ENCODE measurements at places on chromosomes 2 and 18.

- no peak for DNase-seq
These were observed 83.6 kb downstream of the FHOD3 start for GRCh38 chr18:36381075-36381474.

DNA sequence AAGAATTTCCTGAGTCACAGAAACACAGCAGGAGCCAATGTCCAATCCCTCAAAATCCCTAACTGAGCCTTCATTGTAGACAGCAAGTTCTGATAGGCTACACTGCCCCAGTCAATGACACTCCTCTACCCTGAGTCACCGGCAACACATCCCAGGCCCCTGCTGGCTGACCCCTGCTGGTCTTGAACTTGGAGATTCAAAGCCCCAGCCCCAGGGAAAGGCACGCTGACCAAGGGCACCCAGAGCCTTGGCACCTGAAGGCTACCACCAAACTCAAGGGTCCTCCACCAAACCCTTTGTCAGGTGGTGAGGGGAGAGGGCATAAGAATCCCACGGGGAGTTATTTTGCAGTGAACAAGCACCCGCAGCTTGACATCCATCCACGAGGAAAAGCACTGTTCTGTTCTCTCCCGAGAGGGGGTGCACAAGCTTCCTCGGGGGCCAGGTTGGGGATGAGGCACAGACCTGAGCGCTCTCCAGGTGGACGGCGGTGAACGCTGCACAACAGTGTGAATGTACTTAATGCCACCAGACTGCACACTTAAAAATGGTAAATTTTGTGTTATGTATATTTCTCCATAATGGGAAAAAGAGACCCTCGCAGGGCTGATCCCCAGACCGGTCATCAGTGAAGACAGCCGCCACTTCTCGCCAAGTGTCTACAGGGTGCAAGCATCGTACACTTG is 46.9 kb downstream of the TFCP2L1 start:
- DNase-seq: no peak

- DNase-seq: no peak
These were observed at the start of gene ANKRD53 for GRCh38 chr2:70978341-70979179. TSS of gene ANKRD53 (plus strand) at chr2:70978630. CDS start at chr2:70978646, 16 bp downstream.

- peak; percentile 50 for DNase-seq
These were observed at the start of gene DRC1 for GRCh38 chr2:26401739-26402541. TSS of gene DRC1 (plus strand) at chr2:26401920. CDS start at chr2:26401990, 70 bp downstream.

GRCh38 chr18:79690071-79690470 is 10.5 kb downstream of the CTDP1 start:
- no peak for DNase-seq

DNA sequence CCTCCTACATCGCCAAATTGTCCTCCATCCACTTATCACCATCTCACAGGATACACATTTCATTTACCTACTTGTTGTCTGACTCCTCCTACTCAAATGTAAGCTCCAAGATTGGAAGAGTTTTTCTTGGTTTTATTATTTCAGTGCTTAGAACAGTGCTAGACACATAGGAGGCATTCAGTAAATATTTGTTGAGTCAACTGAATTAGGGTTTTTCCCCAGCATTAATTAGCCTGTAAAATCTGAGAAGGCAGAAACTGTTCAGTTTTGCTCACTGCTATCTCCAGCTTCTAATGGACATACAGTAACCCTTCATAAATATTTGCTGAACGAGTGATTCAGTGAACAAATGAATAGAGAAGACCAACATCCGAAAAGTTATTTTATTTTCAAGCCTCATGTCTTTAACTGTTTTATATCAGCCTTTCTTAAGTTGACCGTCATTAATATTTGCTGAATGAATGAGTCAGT is 800 bp downstream of the TTC21B start:
- DNase-seq: no peak

DNA sequence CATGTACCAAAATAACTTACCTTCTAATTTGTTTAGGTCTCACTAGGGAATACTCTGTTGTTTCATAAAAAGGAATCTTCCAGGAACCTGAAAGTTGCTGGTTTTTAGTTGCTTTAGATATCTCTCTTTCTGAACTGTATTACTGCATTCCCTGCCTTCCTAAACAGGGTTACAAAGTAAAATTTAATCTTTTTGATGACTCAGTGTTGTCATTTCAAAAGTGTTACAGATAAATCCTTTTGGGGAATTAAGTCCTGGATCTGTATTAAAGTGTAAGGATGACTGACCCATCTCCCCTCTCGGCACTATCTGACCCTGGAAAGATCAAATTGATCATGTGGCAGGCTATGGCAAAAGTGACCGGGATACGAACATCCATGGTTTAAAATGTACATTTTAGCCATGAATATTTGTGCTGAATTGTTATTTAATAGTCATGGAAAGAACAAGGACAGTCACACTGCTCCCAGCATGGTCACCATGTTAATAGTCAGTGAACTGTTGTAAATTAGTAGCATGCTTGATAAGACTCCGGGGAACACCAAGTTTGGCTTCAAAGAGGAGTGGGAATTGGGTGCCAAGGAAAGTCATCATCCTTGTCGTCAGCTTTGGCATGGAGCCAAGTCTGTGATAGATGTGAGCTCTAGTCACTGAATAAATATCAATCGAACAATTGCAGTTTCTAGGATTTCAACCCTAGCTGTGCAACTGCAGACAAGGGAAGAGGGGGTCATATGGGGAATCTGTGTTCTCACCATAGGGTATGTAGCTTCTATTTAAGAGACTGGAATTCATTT is 4.2 kb downstream of the PLEKHA3 start:
- no peak for DNase-seq

DNA sequence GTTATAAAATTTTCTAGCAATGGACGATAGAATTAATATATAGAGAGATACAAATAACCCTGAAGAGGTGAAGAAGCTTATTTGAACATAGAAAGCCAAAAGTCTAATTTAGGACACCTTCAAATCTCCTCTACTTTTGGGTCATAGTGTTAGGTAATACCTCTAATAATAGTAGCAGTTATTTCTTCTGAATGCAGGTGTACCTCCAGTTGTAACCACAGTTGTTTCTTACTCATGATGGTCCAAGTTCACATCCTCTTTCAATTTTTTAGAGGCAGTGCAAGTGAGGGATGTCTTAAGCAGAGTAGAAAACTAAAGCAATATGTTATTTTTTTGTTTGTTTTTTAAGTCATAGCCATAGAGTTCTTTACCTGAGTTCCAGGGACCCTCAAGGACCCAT is 429.5 kb downstream of the CCDC85A start:
- no peak for DNase-seq

GRCh38 chr2:217256251-217256650 is 396.4 kb upstream of the TNP1 start:
- no peak for DNase-seq

DNA sequence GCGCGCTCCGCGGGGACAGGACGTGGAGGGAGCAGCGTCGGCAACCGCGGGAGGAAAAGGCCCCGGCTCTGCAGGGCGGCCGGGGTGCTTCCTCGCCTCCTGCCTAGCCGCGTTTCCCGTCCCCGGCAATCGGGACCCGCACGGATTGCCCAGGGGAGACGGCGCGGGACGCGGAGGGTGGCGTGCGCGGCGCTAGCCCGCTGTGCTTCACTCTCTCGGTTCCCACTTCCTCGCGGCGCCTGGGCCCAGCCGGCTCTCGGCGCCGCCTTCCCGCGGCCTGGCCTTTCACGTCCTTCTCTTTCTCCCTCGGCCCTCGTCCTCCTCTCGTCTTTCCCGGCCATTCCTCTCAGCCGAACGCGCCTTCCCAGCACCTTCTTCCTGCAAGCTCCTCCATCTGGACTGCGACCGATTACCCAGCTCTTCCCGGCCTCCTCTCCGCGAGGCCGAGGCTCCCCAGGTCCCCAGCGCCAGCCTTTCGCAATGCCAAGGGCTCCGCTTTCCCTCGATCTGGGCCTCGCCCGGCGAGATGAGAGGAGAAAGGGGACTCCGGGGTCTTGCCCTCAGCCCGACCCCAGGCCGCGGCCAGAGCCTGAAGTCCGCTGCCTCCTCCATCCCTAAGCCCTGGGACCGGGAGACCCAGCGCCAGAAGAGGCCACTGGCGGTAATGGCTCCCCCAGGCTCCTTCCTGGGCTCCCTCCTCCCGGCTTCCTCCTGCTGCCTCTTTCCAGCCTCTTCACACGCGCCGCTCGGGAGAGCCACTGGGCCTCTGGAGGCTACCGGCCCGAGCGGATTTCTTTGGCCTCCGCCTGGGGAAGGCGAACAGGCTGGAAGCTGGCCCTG is 34.3 kb upstream of the ATP6V1B1 start:
- DNase-seq: no peak

- DNase-seq: no peak
These were observed 8.5 kb downstream of the RAB17 start for GRCh38 chr2:237581751-237582746.

DNA sequence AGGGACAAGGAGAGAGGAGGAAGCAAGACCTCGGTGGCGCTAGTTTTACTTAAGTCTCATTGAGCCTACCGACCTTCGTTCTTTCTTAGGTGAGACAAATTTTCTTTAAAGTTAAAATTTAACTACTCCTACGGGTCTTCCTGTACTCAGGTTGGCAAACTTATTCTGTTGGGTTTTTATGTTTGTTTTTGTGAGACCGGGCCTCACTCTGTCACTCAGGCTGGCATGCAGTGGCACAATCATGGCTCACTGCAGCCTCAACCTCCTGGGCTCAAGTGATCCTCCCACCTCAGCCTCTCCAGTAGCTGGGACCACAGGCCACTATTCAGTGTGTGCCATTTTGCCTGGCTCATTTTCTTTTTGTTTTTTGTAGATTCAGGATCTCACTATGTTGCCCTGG is 189.0 kb downstream of the TNS1 start:
- DNase-seq: no peak

GRCh38 chr18:54769526-54770464 is 58.5 kb upstream of the RAB27B start:
- no peak for DNase-seq

DNA sequence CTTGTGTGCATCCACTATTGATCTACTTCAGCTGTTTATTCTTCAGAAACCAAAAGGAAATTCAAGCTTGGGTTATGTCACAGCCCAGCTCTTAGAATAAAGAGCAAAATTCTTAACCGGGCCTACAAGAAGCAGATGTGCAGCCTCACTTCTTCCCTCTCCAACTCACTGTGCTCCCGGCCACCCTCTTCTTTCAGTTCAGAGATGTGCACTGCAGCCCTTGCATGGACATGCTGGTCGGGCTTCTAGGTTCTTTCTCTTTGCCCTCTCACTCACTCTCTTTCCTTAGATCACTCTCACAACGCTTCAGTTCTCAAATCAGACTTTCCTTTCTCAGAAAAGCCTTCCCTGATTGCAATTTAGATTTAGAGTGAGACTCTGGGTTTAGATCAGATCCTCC is 104.1 kb downstream of the CHN1 start:
- no peak for DNase-seq

GRCh38 chr2:136122661-136123060 is 4.7 kb upstream of the CXCR4 start:
- no peak for DNase-seq

DNA sequence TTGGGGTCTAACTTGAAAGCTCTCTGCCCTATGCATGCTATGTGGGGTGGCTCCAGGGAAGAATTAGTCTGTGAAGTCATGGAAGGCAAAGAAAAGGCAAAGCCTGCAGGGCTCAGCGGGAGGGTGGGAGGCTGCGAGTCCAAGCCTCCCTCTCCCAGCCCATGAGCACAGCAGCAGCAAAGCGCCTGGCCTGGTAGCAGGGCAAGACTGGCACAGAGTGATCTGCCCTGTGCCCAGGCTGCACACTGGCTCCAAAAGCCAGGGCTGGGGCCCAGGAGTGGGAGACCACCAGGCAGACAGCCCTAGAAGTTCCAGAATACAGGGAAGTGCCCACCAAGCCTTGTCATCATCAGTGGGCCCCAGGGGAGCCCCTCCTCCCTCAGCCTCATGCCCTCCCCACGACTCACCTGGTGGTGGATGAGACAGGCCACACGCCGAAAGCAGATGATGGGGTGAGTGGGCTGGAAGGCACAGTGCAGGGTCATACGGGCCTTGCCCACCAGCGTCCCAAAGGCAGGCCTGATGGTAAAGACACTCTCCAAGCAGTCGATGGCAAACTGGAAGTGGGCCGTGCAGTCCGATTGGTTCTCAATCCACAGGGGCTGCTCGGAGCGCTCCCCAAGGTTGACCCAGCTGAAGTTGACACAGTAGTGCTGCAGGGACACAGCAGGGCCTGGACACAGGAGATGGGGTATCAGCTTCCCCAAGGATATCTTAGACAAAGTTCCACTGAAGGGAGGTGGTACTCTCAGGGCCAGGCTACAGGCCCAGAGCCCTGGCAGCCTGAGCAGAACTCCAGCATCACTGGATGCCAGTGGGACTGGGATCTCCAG is 12.1 kb downstream of the CFAP65 start:
- DNase-seq: no peak

GRCh38 chr18:614193-614592 is 17.4 kb downstream of the CLUL1 start:
- no peak for DNase-seq

GRCh38 chr2:16477648-16478047 is 188.0 kb downstream of the CYRIA start:
- DNase-seq: no peak

- no peak for DNase-seq
These were observed 20.1 kb upstream of the SLC20A1 start for GRCh38 chr2:112625474-112626114.

- DNase-seq: no peak
These were observed 12.0 kb upstream of the IAH1 start for GRCh38 chr2:9462313-9462712.

GRCh38 chr18:57807336-57808117 is 4.4 kb upstream of the ATP8B1 start:
- DNase-seq: no peak

DNA sequence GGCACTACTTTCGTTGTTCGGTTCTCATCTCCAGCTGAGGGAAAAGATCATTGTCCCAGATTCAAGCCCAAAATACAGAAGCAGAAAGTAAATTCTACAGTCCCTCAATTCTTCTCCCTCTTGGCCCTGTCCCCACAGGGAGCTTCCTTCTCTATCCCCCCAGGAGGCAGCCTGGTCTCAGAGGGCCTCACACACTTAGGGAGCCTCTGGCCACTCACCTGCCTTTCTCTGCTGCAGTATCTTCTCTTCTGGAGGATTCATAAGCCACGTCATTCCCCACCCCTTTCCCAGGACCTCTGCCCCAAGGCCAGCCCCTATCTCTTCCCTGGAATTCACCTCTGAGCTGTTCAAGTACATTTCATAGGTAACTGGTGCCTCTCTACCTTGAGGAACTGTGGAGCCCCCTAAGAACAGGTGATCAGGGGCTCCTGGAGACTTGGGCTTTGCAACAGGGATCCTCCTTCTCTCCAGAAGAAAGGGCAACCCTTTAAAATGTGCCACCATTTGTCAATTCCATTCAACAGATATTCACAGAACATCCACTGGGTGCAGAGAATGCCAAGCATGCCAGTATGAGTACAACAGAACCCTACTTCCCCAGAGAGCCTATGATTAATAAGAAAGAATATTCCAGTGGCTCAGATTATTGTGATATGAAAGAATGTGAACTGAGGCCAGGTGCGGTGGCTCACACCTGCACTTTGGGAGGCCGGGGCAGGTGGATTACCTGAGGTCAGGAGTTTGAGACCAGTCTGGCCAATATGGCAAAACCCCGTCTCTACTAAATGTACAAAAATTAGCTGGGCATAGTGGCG is 72.9 kb downstream of the CIB4 start:
- DNase-seq: no peak

DNA sequence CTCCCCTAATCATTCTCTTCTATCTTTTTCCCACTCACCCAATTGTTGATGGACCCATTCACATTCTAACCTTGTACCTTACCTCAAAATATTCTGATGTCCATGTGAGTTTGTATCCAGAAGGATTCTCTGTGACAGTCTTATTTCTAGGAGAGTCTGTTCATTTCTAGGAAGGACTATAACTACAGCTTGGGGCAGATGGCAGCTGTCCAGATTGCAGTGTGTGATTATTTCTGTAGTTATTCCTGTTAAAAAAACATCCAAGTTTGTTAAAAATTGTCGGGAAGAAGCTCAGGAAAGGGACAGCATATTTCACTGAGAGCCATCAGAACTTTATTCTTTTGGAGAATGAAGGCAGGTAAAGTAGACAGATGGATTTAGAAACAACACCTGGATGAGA is 142.6 kb downstream of the RAPGEF4 start:
- DNase-seq: no peak
